ENCODE measurements at places on chromosomes 3 and 15.

DNA sequence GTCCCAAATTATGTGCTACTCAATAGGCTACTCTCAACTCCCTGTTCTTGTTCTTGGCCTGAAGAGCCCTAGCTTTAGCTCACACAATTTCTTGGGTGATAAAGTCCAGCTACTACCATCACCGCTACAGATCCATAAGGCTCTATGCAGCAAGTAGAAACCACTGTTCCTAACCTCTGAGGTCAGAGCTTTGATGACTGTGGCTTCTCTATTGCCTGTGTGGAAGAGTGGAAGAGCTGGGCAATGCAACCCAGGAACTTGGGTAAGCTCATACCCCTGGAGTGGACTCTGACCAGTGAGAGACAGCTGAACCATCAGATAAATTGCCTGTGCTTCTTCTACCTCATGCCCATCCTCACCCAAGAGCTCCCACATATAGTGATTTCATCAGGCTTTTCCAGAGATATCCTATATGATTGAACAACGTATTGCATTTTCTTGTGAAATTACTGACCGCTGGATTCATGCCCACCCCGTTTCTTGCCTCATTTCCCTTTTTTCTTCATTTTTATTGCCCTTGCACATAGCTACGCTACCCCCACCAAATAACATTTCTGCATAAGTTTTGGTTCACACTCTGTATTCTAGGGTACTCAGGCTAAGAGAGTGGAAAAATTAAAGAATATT lies 172.3 kb upstream of the MBNL1 start:
- no peak for DNase-seq

- no peak for DNase-seq
Observed at GRCh38 chr15:94001255-94001801, 230.0 kb upstream of the MCTP2 start.

DNA sequence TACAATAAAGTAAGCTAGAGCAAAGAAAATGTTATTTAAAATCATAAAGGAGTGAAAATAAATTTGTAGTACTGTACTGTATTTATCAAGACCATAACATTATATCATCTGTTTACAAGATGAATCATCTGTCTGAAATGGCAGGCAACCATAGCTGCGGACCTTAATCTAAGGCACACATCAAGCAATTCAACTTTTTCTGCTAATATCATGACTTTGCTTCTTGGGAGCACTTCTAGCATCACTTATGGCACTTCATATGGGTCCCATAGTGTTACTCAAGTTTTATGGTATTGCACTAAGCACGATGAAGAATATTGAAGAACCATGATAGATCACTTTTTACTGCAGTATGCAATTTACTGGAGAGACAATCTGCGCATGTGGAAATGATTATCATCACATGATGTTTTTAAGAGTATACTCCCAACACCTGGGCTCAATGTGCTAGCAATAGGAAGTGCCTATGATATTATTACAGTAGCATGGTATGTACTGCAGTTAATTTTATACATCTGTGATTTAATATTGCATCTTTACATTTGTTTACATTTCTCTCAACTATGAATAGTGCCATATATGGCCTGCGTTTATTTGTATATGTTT lies 137.7 kb upstream of the NECTIN3 start:
- no peak for DNase-seq

- no peak for DNase-seq
Observed at GRCh38 chr15:31607656-31608055, 281.0 kb downstream of the KLF13 start.
